IMR-90 (cell line): ENCODE measurements at places on chromosomes 1 and 21. TPM values are rescaled to one million over a fixed set of nuclear protein-coding genes. Genes with fewer than 3 reads are reported as not detected.
A peak's percentile ranks its signal among the peaks of the same experiment; 100 is the strongest.

DNA sequence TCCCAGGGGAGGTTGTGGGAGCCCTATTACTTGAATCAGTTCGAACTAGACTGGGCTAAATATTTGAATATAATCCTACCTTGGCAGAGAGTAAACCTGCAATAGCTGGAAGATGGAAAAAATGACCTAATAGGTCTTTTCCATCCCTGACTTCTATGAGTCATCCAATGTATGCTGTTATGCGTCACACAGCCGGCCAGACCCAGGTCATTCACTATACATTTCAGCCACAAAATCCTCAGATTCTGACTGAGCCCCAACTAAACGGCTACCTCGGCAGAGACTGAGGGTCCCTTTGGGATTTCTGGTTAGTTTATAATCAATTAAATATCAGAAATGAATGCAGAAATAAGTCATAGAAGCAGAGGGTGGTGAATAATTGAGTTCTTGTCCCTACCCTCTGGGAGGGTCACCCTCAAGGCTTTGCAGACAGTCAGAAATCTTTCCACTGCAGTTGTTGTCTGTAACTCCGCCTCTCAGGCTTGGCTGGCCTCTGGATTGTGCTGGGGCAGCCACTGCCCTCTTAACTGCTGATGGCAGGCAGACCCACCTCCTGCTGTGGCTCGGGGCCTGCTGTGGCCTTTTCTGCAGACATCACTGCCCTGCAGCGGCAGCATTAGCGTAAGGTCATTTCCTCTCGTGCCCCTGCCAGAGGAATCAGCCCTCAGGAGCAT lies 240.5 kb downstream of the TGFB2 start:
- DNase-seq, result peak; percentile 86

DNA sequence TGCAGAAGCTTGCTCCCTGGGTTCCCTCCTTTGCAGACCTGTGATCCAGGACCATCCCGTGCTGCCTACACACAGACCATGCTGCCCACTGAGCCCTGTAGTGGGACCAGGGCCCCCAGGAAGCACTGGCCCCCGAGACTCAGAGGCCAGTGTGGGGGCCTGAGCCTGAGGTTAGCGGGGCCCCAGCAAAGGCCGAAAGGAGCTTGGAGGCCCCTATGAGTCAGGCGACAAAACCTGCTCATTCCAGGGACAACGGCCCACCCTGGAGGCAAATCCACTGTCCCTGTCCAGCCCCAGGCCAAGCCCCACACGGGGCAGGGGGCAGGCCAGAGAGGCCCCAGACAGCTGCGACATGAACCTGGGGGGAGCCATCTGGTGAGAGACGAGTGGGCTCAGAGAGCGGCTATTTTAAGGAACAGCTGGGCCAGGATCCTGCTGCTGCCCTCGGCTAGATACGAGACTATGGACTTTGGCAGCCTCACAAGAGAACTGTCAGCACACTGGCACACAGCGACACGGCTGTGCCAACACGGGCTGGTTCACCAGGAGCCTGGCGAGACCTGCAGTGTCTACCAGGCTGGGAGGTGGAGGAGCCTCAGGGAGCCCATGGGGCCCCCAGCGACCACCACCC lies 74.7 kb downstream of the ARHGEF16 start:
- no peak for DNase-seq

- DNase-seq, result no peak
Observed at GRCh38 chr1:14567056-14567455, 31.4 kb upstream of the KAZN start.

- no peak for DNase-seq
Observed at GRCh38 chr1:235266967-235267366, 61.0 kb downstream of the ARID4B start.

DNA sequence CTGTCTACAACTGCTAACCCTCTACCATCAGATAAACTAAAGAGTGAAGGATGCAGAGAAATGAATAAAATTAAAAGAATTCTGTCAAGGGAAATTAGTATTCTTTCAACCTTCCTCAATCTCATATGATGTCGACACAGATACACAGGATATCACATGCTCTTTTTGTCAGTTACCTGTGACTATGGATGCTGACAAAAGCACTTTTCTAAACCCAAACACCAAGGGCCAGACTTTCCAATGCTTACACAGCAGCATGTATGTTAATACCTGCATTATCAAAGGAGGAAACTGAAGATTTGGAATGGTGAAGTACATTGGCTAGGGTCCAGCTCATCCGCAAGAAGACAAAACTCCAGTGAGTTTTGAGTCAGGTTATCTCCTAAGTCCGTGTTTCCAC lies 294.0 kb downstream of the SMYD3 start:
- no peak for DNase-seq

The TMEM50B gene
- total RNA-seq, result 10.9 and 21.4 TPM in 2 replicates
